Activated effector memory CD4-positive, alpha-beta T cell treated with anti-CD3 and anti-CD28 coated beads, Interleukin-2, amount 50 U/mL, for 16 hours (primary cell): ENCODE measurements at places on chromosomes 3 and 15.

- DNase-seq: no peak
These were observed 25.6 kb upstream of the ALDH1L1 start for GRCh38 chr3:126205717-126206655.

DNA sequence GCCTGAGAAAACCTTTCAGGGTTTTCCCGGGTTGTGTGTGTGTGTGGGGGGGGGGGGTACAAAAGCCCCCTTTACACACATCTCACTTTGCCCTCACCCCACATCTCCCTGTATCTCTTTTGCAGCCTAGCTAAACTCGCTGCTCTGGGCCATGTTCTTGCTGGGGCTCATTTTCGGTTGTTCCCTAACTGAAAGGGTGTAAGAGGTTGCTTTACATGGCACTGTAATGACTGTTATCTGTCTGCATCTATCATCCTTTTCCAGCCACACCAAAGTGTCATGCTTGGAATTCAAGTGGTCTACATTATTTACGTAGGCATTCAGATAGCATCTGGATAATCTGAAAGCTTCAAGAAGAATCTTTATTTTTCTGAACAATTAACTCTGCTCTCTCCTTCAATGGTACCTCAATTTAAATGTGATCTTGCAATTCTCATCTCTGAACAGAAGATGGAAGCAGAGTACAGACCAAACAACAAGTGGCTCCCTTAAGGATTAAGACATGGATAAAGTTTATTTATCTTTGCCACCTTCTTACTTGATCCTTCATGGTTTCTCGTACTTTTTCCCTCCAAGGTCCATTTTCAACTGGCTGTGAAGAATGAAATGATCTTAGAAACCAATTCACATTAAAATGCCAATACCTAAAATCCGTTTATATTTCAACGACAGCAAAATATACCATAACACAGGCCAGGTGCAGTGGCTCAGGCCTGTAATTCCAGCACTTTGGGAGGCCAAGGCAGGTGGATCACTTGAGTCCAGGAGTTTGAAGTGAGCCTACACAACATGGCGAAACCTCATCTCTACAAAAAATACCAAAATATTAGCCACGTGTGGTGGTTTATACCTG is 34.9 kb downstream of the DCLK3 start:
- no peak for DNase-seq

GRCh38 chr3:157093096-157093495 is 66.9 kb downstream of the CCNL1 start:
- no peak for DNase-seq

- no peak for DNase-seq
These were observed 27.9 kb upstream of the MUC13 start for GRCh38 chr3:124962403-124962940.

- no peak for DNase-seq
These were observed 84.9 kb downstream of the NECTIN3 start for GRCh38 chr3:111156517-111156916.

GRCh38 chr15:57306944-57307411 is 69.3 kb upstream of the CGNL1 start:
- peak; percentile 61 for DNase-seq

GRCh38 chr3:52153389-52154096 is 680 bp downstream of the POC1A start:
- no peak for DNase-seq

- DNase-seq: no peak
These were observed 6.5 kb downstream of the CELF6 start for GRCh38 chr15:72313448-72313840.

DNA sequence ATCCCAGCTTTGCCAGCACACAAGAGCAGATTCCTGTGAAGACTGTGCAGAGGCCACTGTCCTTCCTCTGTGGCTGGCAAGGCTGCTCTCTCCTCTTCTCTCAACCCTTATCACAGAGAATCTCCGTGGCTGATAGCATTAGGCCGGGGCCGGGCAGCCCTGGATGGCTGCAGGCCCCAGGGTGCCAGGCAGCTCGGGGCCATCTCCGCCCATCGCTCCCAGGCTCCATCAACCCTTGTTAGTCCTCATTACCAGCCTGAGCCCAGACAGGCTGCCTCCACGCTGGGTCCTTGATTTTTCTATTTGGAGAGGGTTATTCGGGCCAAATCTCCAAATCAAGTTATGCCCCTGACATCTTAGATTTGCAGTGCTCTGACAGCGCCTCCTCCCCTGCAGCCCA is 39.1 kb downstream of the MRPL46 start:
- DNase-seq: no peak

DNA sequence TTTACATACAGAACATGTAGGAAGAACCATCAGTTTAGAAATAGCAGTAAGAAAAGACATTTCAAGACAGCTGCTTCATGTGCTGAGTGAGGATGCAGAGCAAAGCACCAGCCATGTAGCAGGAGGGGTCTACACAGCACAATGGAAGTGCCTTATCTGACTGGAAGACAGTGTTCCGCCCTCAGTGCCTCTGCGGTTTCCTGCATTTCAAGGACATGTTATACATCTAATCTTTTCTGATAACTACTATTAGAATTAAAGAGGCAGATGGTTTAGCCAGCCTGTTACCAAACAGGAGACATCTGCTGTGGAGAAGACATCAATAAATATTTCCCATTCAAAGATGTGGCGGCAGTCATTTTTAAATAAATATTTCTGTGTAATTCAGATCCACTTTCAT is 10.6 kb downstream of the LSG1 start:
- DNase-seq: no peak

- DNase-seq: no peak
These were observed 30.2 kb upstream of the LAMP3 start for GRCh38 chr3:183192650-183193300.

GRCh38 chr3:116246406-116246980 is 198.8 kb downstream of the LSAMP start:
- DNase-seq: no peak

GRCh38 chr3:19267040-19267439 is 118.7 kb downstream of the KCNH8 start:
- DNase-seq: no peak

GRCh38 chr15:66130496-66131034 is 123.0 kb downstream of the MEGF11 start:
- no peak for DNase-seq

- no peak for DNase-seq
These were observed 12.4 kb upstream of the PDE8A start for GRCh38 chr15:84969257-84969656.

DNA sequence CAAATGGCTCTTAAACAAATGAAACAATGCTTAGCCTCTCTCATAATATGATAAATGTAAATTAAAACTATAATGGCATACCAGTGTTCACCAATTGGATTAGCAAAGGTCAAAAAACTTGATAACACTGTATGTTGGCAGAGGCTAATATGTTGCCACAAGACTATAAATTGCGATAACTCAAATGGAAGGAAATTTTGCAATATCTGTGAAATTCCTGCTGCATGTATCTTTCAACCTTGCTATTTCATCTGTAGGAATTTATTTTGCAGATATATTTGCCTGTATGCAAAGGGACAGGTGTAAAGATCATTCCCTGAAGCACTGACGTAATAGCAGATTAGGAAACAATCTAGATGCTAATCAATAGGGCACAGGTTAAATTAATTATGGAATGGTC is 191.4 kb upstream of the EIF1B start:
- no peak for DNase-seq

- no peak for DNase-seq
These were observed 111.5 kb upstream of the SELENOK start for GRCh38 chr3:54003136-54003535.

DNA sequence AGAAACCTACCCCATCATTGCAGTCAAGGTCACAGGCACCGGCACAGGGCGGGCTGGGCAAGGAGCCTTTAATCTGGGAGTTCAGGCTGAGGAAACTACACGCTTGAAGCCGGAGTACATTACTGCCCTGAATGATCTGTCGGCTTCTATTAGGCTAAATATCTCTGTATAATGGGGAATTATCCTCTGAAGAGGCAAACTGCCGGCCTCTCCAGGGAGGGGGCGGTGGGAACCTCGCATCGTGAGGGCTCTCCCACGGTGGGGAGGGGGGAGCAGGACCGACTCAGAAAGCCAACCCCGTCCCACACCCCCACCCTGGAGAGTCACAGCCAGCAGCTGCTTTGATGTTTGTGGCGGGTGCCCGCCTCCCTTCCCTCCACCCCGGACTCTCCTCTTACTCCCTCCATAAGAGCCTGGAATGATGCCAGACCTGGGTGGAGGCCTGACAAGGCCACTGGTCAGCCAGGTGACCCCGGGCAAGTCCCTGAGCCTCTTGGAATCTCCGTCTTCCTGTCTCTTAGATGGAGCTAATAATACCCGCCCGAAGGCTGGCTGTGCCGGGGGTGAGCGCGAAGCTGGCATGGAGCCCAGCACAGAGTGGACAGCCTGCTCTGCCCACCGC is 63.4 kb upstream of the LINGO1 start:
- DNase-seq: no peak
